ENCODE measurements at places on chromosomes 7 and 10. TPM values are rescaled to one million over a fixed set of nuclear protein-coding genes. Genes with fewer than 3 reads are reported as not detected.

DNA sequence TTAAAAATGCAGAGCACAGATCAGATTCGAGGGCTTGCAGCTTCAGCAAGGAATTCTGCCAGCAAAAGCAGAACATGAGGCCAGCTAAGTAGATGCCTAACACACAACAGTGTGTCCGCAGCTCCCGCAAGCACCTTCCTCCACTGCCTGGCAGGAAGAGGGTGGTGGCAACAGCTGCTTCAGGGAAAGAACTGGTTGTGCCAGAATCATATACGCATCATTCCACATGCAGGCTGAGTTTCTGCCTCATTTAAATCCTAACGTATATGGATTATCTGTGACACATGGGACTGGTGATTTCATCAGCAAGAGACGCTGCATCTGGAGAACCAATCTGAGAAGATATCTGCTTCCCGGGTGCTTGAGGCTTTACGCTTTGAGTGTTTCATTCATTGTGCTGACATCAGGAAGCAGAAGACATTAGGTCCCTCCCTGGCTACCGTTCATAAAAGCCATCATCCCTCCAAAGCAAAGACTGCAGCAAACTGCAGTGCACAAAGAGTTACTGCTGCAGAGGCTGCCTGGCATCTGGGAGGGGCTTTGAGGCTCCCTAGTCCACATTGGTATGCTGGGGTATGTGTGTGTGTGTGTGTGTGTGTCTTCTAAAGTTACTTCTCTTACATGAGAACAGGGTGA, 78.8 kb downstream of the FAM13C start:
- no peak overlapping the region for H3K4me3 ChIP-seq
- no peak for DNase-seq
- H3K36me3 ChIP-seq: no peaks in the 10 kb centered on the region
- H3K27me3 ChIP-seq: no peaks in the 10 kb centered on the region

TMEM178B gene
- total RNA-seq: 1.7 TPM

AKR1C8 gene
- total RNA-seq: 7.5 TPM

PLEKHS1 gene
- 0.31 TPM for total RNA-seq

DNA sequence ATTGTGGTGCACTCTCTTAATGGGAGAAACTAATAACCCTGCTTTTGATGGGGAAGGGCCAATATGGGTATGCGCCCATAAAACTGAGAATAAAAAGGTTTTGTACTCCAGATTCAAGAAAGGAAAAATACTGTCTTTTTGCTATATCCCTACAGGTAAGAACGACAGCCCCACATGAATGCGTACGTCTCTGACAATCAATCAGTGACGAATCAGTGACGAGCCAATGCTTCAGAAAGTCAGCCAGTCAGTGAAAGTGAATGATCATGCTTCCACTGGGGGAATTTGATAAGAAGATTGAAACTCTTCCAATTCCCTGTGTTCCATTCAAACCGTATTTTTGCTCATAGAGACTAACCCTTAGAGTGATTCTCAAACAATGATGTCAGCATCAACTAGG, 26.3 kb downstream of the ARL5B start:
- no peak overlapping the region for H3K27ac ChIP-seq
- DNase-seq: no peak
- no peaks in the 10 kb centered on the region for H3K36me3 ChIP-seq
- H3K4me1 ChIP-seq: no peaks in the 10 kb centered on the region

RPEL1 gene
- not detected for total RNA-seq

DNA sequence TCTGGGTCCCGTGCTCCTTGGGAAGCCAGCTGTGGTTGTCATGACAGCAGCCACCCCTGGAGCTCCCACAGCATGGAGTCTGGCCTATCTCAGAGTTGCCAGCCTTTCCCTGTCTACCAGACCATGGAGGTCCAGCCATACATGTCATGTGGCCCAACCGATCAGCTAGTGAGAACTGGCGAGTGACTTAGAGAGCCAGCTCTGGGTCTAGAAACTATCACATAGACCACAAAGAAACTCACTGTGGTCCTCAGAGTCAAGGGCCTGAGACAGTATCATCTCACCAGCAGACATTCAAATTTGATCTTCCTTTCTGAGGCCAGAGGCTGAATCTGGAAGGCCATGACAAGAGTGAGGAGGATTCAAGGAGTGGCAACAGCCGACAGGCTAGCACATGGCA, 223.3 kb upstream of the GPR26 start:
- no peak for DNase-seq
- H3K4me1 ChIP-seq: no peaks in the 10 kb centered on the region
- H3K4me3 ChIP-seq: no peak overlapping the region
- no peaks in the 10 kb centered on the region for H3K27me3 ChIP-seq
- H3K27ac ChIP-seq: no peak overlapping the region
- H3K36me3 ChIP-seq: no peaks in the 10 kb centered on the region

DNA sequence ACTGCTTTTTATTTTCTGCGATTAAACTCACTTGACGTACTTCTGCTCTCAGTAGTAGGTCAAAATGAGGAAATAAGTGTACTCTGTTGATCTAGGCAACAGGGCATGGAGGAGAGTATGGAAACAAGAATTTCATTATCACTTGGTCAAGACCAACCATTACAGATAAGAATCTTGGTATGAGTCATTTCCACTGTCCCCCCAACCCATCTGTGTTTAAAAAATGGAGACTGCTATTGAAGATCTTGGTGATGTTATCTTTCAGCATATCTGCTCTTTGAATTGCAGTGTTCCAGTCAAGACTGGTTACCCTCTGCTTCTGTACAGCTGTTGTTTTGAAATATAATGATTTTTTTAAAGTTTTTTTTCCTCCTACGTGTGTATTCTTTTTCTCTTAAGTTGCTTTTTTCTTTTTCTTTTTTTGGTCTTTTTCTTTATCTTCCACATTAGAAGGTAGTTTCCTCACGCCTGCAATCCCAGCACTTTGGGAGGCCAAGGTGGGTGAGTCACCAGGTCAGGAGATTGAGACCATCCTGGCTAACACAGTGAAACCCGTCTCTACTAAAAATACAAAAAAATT, 11.7 kb downstream of the STAM start:
- DNase-seq: no peak
- H3K4me3 ChIP-seq: no peak overlapping the region
- no peaks in the 10 kb centered on the region for H3K4me1 ChIP-seq

HOGA1 gene
- total RNA-seq: 0.25 TPM

DNA sequence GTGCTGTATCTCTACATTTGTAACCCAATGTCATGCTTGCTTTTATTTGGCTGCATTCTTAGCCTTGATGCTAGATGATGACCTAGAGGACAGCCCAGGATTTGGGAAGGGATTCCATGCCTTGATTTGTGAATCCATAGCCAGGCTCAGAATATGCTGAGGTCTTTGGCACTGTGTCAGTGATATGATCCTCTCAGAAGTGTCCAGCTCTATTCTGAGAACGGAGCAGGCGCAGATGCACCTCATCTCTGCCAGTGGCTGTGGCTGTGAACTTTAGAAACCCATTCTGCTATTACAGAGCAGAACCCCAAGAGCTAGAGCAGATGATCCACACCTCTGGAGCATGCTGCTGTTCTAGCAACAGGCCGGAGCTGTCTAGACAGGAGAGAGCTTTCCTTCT, 212.8 kb downstream of the TRIL start:
- H3K27me3 ChIP-seq: no peaks in the 10 kb centered on the region
- no peaks in the 10 kb centered on the region for H3K36me3 ChIP-seq
- no peak overlapping the region for H3K4me3 ChIP-seq
- no peak for DNase-seq

DNA sequence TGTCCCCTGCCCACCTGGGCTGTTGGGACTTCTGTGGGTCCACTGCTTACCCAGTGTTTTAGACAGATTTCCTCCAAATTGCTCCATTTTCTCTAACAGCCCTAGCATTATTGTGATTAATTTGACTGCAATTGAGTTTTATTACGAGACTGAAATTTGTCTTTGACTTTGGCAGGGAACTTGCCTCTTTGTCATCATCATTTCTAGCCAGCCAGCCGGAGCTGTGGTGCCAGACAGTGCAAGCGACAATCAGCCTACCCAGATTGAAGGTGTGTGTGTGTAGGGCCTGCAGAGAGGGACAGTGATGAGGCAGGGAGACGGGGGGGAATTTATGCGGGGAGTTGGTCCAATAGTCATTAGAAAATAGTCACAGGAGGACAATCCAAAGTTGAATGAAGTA, 743.0 kb downstream of the NRG3 start:
- DNase-seq: no peak
- no peaks in the 10 kb centered on the region for H3K4me1 ChIP-seq
- H3K36me3 ChIP-seq: no peaks in the 10 kb centered on the region
- H3K27me3 ChIP-seq: no peaks in the 10 kb centered on the region
- no peak overlapping the region for H3K27ac ChIP-seq

CH25H gene
- total RNA-seq: 0.25 TPM

DNA sequence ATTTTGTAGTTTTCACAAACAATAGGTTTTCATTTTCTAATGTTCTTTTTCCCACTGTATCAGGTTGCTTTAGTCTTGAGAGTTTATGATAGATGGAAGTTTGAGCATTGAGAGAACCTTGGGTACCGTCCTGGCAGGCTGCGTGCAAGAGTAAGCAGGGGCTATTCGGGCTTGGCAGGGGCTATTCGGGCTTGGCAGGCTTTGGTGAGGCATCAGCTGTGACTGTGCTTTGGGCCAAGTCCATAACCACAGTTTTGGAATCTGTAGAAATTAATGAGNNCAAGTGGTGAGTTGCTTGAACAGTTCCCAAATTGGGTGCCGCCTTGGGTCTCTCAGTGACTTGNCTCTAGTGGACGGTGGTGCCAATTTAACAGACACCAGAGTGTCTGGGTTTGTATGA, 424.6 kb downstream of the PAXIP1 start:
- H3K27ac ChIP-seq: no peak overlapping the region
- H3K4me3 ChIP-seq: no peak overlapping the region
- H3K27me3 ChIP-seq: no peaks in the 10 kb centered on the region
- DNase-seq: no peak
- H3K36me3 ChIP-seq: no peaks in the 10 kb centered on the region
- H3K4me1 ChIP-seq: no peaks in the 10 kb centered on the region

GRCh38 chr10:79202188-79203013, 133.6 kb downstream of the ZMIZ1 start:
- no peak for DNase-seq
- H3K27me3 ChIP-seq: no peaks in the 10 kb centered on the region
- H3K4me3 ChIP-seq: no peak overlapping the region
- peaks cover 15% of the 10 kb centered on the region for H3K4me1 ChIP-seq
- H3K36me3 ChIP-seq: no peaks in the 10 kb centered on the region

GRCh38 chr10:71718165-71718698, 1.3 kb downstream of the C10orf105 start:
- H3K4me1 ChIP-seq: peaks cover 32% of the 10 kb centered on the region
- no peak overlapping the region for H3K27ac ChIP-seq
- DNase-seq: no peak

- H3K27ac ChIP-seq: no peak overlapping the region
- H3K4me3 ChIP-seq: no peak overlapping the region
- H3K4me1 ChIP-seq: peaks cover 12% of the 10 kb centered on the region
- no peaks in the 10 kb centered on the region for H3K27me3 ChIP-seq
- H3K36me3 ChIP-seq: no peaks in the 10 kb centered on the region
Measured at GRCh38 chr10:72730479-72730878, 38.5 kb downstream of the MCU start.

ANKRD1 gene
- total RNA-seq: not detected

FRMD4A gene
- 18.7 TPM for total RNA-seq

GJD4 gene
- not detected for total RNA-seq

DNA sequence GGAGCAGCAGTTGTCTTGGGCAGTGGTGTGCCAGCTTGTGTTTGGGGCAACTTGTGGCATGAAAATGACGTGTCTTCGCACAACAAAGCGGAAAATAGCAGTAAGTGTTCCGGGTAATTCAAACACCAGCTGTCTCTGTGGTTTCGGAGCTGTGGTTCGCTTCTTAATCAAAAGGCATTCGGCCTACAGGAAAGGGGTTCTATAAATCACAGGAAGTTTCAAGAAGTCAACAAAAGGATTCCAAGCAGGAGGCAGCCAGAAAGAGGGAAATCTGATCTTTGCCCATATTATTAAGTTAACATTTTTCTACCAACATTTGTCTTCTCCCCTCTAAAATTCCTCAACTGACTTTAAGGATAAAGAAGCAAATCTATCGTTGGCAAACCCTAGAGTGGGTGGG, 353.4 kb downstream of the FGFR2 start:
- no peak for DNase-seq
- H3K36me3 ChIP-seq: no peaks in the 10 kb centered on the region
- no peak overlapping the region for H3K4me3 ChIP-seq
- H3K4me1 ChIP-seq: no peaks in the 10 kb centered on the region

- H3K4me3 ChIP-seq: no peak overlapping the region
- H3K4me1 ChIP-seq: peaks cover 19% of the 10 kb centered on the region
- no peak for DNase-seq
Measured at GRCh38 chr10:76436981-76437380, 1005.6 kb downstream of the LRMDA start.

GRCh38 chr7:88331322-88331721, 24.6 kb upstream of the STEAP4 start:
- H3K27ac ChIP-seq: no peak overlapping the region
- H3K36me3 ChIP-seq: no peaks in the 10 kb centered on the region
- H3K4me1 ChIP-seq: no peaks in the 10 kb centered on the region
- DNase-seq: no peak
- no peaks in the 10 kb centered on the region for H3K27me3 ChIP-seq

DNA sequence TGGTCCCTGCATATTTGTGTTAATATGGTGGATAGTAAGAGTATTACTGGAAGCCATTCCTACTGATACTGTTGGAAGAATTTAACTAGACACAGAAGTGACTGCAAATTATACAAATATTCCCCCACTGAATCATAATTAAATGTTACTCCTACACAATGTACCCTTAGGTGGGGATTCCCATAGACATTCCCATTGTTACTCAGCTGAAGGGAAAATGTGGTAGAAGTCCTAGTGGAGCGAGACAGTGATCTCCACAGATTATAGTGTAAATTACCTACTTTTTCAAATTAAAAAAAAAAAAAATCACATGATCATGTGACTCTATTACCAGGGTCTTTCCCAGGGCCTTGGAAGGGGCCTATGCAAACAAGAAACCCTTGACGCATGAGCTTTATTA, 611.8 kb downstream of the LRMDA start:
- no peaks in the 10 kb centered on the region for H3K27me3 ChIP-seq
- no peaks in the 10 kb centered on the region for H3K36me3 ChIP-seq
- no peak overlapping the region for H3K27ac ChIP-seq
- DNase-seq: no peak
- no peaks in the 10 kb centered on the region for H3K4me1 ChIP-seq

- H3K36me3 ChIP-seq: no peaks in the 10 kb centered on the region
- H3K27me3 ChIP-seq: no peaks in the 10 kb centered on the region
- DNase-seq: no peak
- no peak overlapping the region for H3K4me3 ChIP-seq
Measured at GRCh38 chr10:97631098-97631497, 2.2 kb downstream of the MORN4 start.

DNA sequence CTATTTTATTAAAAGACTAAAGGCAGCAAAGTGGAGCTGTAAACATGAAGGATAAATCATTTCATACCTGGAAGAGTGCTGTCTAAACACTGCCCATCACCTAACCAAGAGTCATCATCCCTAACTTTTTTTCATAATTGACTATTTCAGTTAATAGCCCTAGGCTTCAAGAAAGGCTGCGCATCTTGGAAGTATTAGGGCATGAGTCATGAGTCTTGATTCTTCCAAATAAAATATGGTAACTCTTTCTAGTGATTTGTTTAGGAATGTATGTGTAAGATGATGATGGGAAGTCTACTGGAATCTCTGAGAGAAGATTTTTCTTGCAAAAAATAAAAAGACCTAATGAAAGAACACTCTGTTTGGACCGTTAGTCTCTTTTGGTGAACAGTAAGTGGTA, 207.7 kb upstream of the AHR start:
- no peak overlapping the region for H3K4me3 ChIP-seq
- H3K27ac ChIP-seq: no peak overlapping the region
- no peaks in the 10 kb centered on the region for H3K27me3 ChIP-seq
- H3K4me1 ChIP-seq: no peaks in the 10 kb centered on the region
- DNase-seq: no peak
- no peaks in the 10 kb centered on the region for H3K36me3 ChIP-seq

- H3K4me1 ChIP-seq: no peaks in the 10 kb centered on the region
- H3K27me3 ChIP-seq: no peaks in the 10 kb centered on the region
- H3K4me3 ChIP-seq: no peak overlapping the region
Measured at GRCh38 chr7:144761493-144761892, 74.4 kb downstream of the TPK1 start.

RSPH10B gene
- total RNA-seq: 19.0 TPM

Measured in testis (tissue), 5 donors.